ENCODE measurements at places on chromosomes 3 and 15. TPM values are rescaled to one million over a fixed set of nuclear protein-coding genes. Genes with fewer than 3 reads are reported as not detected.
A peak's percentile ranks its signal among the peaks of the same experiment; 100 is the strongest.

The ITIH1 gene
- not detected for polyA plus RNA-seq

The EPHA6 gene
- not detected for polyA plus RNA-seq

The TPM1 gene
- polyA plus RNA-seq, result 2,338 TPM

The SOX14 gene
- polyA plus RNA-seq, result not detected

The AQP9 gene
- polyA plus RNA-seq, result not detected

The AADAC gene
- not detected for polyA plus RNA-seq

The IL17RE gene
- polyA plus RNA-seq, result 2.2 TPM

The CPEB1 gene
- polyA plus RNA-seq, result 4.1 TPM

The ZNF106 gene
- polyA plus RNA-seq, result 15.4 TPM

The TMIE gene
- 0.07 TPM for polyA plus RNA-seq

The PLCH1 gene
- polyA plus RNA-seq, result 0.06 TPM

The HRG gene
- not detected for polyA plus RNA-seq

The DLL4 gene
- polyA plus RNA-seq, result 0.32 TPM

- DNase-seq, result no peak
Observed at GRCh38 chr3:157572559-157573270, 69.5 kb upstream of the VEPH1 start.

- DNase-seq, result no peak
Observed at GRCh38 chr3:192834428-192834827, 83.2 kb downstream of the MB21D2 start.

DNA sequence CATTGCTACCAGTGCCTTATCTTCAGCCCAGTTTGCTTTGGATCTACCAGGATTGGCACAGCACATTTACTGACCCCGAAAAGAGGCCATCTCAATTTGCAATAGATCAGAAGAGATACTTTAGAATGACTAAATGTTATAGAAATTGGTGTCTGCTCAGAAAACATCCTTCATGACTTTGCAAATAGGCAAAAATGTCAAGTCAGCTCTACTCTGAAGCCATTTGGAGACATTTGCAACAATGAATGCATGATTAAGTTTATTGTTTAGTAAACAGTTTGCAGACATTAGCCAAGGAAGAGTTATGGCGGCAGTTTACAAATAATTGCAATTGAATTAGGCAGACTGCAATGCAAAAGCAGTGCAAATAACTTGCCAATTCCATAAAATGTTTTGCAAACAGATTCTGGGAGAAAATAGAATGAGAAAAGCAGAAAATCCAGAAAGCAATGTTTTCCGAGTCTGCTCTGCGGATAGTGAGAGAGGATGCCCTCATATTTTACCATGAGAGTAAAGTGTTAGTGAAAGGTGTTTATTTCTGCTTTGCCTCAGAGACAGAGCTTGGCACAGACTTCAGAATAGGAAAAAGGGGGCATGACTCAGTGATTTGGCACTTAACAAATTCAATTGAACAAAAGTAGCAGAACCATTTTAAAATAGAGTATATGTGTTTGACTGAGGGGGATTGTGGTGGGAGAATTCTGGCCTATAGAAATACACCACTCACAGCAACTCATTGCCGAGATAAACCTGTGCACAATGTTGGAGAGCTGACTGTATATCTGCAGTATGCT lies 334.9 kb upstream of the NR2F2 start:
- no peak for DNase-seq

- DNase-seq, result no peak
Observed at GRCh38 chr15:45221967-45222366, 30.1 kb upstream of the SLC28A2 start.

- DNase-seq, result no peak
Observed at GRCh38 chr3:4734454-4734853, 241.3 kb downstream of the ITPR1 start.

- DNase-seq, result peak; percentile 27
Observed at GRCh38 chr15:65576664-65577063, 34.3 kb downstream of the INTS14 start.

- DNase-seq, result no peak
Observed at GRCh38 chr15:74307827-74308811, 59.3 kb downstream of the CYP11A1 start.

- no peak for DNase-seq
Observed at GRCh38 chr3:42339321-42339720, 71.1 kb downstream of the LYZL4 start.

DNA sequence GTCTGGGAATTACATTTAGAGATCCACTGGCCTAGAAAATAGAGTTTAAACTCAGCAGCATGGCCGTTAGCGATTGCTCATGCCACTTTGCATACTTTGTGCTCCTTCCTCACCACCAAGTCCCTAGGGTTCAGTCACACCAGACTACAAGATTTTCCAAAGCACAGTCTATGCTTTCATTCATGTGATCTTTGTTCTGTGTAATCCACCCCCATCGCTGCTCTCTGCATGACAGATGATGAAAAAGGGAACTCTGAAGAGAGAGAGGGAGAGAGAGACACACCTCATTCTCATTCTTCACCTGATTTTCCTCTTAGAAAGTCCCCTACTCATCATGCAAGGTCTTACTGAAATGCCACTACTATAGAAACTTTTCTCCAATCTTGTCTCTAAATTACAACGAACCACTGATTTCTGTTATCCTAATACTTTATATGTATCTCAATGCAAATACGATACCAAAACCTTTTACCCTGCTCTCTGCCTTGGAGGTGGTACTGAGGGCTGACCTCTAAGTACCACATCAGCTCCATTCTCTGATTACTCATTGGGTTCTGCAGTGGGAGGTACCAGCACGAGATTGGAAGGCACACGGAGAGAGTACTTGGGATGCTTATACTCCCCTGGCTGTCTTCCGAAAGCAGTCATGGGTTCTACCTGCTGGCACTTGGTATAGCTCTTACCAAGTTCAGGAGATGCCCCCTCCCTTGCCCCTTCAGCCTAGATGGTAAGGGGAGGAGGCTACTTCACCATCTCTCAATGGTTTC lies 1.1 kb upstream of the PARP15 start:
- DNase-seq, result no peak

- no peak for DNase-seq
Observed at GRCh38 chr3:33093847-33094246, 3.1 kb downstream of the GLB1 start.

DNA sequence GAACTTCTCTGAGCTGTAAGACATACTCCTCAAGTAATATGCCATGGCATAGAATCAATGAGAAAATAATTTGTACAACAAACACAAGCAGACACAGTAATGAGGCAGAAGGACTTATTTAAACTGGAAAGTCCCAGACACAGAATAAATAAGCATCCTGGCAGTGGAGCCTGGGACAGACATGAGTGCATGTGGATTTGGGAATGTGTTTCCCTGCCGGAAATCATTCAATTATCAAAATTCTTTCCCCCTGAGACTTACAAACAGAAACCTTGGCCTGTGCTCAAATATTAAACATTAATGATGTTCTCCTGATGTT lies 520.1 kb downstream of the ROBO1 start:
- peak; percentile 61 for DNase-seq

- no peak for DNase-seq
Observed at GRCh38 chr15:56957812-56958406, 39.5 kb downstream of the TCF12 start.

GRCh38 chr3:839981-840380 lies 252.8 kb upstream of the CNTN6 start:
- DNase-seq, result no peak

DNA sequence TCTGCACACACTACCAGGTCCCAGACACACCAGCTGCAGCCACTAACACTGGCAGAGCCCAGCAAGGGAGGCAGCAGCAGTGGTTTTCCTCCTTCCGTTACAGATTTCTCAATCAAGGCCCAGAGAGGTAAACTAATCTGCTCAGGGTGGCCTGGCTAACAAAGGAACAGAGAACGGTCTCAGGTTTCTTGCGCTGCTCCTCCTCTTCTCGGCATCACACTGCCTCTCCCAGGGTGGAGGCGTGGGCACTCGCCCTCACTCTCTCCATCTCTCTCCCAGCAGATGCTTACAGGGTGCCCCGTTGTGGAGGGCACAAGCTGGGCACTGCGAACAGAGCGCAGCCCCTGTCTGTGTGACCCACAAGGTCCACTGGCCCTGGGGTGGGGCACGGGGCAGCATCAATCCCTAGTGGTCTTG lies 228.7 kb downstream of the VPS13C start:
- no peak for DNase-seq

- DNase-seq, result no peak
Observed at GRCh38 chr15:26866298-26867199, at the start of gene GABRA5. Gene GABRA5 (plus strand): TSS chr15:26867062. CDS start chr15:26869249, 2,187 bp downstream.

- DNase-seq, result no peak
Observed at GRCh38 chr3:13686367-13687160, 137.6 kb downstream of the FBLN2 start.

DNA sequence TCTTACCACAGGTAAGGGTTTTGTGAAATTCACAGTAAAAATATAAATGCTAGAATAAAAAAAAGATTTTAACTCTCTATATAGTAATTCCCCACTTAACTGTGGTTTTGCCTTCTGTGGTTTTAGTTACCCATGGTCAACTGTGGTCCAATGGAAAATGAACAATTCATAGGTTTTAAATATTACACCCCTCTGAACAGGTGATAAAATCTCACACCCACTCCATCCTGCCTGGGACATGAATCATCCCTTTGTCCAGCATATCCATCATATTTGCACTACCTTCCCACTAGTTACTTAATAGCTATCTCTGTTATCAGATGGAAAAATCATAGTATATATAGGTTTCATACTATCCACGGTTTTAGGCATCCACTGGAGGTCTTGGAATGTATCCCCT lies 49.2 kb downstream of the HDGFL3 start:
- peak; percentile 8 for DNase-seq

- no peak for DNase-seq
Observed at GRCh38 chr3:169390271-169390670, 273.2 kb downstream of the MECOM start.

- peak; percentile 16 for DNase-seq
Observed at GRCh38 chr3:11452885-11453847, 181.0 kb downstream of the ATG7 start.

DNA sequence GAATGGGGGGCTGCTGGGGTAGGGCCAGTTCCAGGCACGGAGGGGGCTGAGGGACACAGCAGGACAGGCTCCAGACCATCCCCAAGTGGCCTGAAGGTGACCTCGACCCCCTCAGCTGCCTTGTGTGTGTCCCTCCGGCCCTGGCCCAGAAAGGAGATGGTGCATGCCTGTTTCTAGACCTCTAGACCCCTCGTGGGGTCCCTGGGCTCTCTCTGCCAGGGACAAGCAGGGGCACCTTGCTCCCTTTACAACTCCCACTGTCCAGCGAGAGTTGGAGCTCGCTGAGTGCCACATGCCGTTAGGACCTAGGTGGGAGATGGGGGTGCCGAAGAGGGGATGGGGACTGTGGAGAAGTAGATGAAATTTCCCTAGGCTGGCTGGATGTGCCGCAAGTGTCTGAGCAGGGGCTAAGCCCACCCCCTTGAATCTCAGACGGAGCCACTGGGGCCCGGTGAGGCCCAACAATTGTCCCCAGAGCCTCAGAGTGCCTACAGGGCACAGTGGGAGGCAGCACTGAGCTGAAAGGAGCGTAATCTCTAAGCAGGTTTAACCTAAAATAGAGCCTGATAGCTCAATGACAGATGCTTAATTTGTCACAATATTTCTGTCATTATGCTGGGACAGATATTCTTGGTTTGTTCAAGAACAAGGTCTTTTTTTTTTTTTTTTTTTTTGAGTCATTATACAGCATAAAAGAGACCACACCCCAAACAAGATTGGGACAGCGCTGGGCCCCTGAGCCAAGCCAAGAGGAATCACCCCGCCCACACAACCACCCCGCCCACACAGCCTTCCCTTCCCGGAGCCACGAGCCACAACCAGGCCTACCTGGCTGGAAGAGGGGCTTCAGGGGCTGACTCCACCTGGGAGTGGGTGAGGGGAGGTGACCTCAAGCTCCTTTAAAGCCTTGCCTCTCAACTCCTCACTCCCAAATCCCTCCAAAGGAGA lies 23.6 kb upstream of the KLF13 start:
- DNase-seq, result no peak

DNA sequence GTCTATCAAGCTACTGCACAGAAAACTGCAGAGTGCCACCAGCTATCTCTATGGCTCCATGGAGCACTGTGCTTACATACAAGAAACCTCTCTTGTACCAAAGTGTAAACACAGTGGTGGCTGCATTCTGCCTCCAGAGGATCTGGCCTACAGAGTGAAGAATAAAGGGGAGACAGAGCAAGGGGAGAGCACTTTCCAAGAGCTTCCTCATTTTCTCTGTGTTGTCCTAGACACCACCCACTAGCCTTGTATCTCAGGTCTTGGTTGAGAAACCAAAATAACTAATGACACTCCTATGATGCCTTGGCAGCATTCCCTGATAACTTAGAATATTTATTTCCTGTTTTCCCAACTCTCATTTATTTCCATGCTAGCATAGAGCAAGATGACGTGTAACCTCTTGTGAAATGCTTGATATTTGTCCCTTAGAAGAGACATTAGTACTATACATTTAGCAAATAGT lies 56.9 kb upstream of the PHLDB2 start:
- peak; percentile 77 for DNase-seq

- no peak for DNase-seq
Observed at GRCh38 chr3:42720126-42720525, 17.5 kb upstream of the HHATL start.

DNA sequence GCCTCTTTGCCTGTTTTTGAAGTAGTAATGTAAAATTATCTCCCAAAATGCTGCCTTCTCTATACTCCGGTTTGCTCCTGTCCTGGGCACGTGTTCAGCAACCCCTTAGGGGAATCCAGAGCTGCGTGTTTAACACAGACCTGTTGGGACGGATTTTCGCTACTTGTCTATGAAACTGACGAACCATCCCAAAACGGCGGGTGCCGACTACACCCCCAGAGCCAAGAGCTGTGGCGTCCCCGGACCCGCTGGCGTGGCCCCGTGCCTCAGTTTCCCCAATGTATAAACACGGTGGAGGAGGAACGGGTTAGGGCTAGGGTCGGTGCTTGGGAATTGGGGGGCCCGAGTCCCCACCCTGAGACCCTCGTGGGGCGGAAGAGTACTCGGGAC lies 473 bp downstream of the FHIT start:
- DNase-seq, result no peak

DNA sequence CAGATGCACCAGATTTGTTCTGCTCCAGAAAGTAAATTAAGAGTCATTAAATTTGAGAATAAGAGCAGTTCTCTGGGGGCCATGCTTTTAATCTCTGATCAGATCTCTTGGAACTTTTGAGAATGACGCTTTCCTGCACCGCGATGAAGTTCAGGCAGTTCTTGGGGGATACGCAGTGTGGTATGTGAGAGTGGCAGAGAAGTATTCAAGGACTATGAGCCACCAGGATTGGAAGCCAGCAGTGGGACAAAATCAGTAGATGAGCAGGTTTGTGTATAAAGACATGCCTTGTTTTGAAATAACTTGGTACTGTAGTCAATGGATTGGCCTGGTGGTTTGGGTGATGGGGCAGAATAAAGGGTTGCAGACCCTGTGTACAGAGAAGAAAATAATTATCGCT lies 483.6 kb downstream of the ERC2 start:
- DNase-seq, result peak; percentile 11
